CD4-positive, alpha-beta T cell treated with Interleukin-1 beta for 1 hour (primary cell): ENCODE measurements at places on chromosomes 3 and 15.

- no peak for DNase-seq
These were observed 210.0 kb downstream of the NFKBIZ start for GRCh38 chr3:102059145-102059943.

GRCh38 chr15:65303687-65304380 lies 643 bp upstream of the RNU5B-1 start:
- no peak for DNase-seq

DNA sequence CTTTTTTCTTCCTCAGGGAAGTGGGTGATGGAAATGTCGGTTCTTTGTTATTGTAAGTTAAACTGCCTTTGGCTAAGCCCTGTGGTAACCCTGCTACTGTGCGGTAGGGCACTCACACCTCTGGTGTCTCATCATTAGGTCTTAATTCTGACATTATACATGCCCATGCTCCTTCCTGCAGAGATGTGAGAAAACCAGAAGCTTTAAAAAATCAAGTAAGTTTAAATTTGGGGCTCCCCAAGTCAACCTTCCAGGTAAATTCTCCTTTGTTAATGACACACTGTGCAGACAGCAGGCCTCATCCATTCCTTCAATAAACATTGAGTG lies 155.8 kb downstream of the FAM43A start:
- DNase-seq = no peak

DNA sequence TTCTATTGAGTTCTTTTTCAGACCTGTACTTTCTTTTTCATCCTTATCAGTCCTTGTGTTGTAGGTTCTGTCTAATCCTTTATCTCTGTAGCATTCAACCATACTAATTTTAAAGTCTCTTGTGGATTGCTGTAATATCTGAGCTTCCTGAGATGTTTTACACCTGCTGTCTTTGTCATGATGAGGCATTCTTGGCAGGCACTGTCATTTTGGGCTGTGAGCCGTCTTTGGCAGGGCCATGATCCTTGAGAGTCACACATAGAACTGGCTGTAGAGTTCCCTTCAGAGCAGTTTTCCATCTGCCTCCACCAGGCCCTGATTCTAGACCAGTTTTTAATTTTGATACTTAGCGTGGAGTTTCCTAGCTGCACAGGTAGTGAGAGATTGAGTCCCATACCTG lies 6.7 kb downstream of the EFCC1 start:
- DNase-seq = no peak
